GM12891 (cell line): ENCODE measurements at places on chromosomes 6 and 20.

DNA sequence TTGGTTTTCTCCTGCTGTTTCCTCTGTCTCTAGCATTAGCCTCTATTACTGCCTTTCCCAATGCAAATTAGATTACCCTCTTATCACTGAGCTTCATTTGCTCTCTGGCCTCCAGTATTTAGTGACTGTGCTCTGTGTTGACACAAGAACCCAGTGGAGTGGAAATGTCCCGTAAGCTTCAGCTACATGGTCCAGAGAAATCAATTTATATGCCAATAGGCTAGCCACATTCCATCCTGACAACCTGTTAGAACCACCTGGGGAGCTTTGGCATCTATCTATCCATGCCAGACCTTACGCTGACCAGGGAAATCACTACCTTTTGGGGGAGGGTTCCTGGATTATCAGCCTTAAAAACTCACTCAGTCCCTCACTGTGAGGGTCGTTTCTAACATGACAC lies 459.6 kb downstream of the UTRN start:
- DNase-seq = no peak

GRCh38 chr20:62025832-62026563 lies 39.7 kb downstream of the TAF4 start:
- DNase-seq = no peak

GRCh38 chr6:28968476-28968875 lies 36.6 kb downstream of the ZNF311 start:
- DNase-seq = no peak

DNA sequence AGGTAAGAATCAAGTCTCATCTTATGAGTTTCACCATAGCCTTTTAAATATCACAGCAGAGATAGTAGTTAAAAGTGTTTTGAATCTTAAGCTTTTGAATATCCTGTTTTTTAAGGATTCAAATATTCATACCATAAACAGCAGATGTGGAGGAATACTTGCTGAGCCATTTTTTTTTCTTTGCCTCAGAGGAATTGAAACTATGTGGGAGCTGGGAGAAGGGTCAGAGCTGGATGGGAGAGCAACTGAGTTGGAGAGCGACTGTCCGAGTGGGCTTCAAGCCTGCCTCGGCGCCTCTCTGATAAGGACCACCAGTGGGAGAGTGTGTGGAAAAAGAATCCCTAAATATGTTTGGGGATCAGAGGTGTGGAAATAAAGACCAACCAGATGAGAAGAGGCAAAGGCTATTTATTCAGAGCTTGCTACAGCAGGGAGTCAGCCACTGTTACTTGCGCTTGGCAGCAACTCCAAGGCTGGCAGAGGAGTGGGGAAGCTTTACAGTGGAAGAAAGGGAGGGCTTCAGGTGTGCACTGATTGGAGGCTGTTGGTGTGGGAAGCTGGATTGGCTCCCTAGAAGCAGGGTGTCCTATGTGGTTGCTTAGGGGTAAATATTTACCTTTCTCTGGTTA lies 34.3 kb upstream of the MCUR1 start:
- DNase-seq = no peak

DNA sequence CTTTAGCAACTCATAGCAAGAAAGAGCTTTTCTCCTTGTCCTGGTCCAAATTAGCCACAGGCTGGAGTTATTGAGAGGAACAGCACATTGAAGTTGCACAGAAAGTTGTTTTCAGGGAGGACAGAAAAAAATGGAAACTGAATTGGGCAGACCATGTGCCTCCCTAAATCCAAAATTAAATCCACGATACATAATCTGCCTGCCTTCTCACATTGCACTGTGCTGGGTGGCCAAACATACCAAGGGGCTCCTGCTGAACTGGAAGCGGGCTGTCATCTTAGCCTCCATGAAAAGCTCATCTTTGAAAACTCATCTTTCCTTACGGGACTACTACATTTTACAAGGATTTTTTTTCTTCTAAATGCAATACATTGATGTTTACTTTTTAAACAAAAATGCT lies 59.9 kb downstream of the TNFAIP3 start:
- no peak for DNase-seq

- DNase-seq = no peak
Observed at GRCh38 chr6:156689656-156690055, 87.5 kb upstream of the ARID1B start.

DNA sequence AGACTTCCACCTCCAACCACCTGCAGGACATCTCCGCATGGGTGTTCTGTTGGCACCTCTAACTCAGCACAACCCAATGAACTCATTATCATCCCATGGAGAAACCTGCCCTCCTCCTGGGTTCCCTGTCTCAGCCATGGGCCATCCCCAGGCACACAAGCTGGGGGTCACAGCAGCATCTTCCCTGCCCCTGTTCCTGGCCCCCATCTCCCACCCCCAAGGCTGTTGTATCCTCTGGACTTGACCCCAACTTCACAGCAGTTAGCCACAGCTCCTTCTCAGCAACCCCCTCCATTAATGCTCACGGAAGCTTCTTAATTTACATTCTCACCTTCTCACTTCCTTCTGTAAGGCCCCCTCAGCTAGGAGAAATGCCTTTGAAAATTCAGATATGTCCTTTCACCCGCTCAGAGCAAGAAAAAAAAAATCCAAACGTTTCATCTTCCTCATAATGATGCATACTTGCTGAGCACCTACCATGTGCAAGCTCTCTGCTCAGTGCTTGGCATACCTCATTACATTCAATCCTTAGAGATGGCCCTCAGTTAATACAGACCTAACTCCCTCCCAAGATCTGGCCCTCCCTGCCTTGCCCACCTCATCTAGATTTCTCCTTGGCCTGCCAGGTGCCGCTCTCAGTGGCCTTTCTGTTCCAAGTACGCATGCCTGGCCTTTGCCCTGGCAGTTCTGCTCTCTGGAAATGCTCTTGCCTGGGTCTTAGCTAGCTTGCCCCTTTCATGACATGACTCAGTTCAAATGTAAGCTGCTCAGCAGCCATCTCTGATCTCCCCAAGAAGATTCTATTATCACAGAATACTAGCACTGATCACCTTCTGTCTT lies 2.5 kb upstream of the NELFCD start:
- no peak for DNase-seq

- DNase-seq = no peak
Observed at GRCh38 chr20:16955971-16956370, 207.8 kb downstream of the OTOR start.

- no peak for DNase-seq
Observed at GRCh38 chr6:65091561-65091960, 615.5 kb downstream of the EYS start.

GRCh38 chr20:7087803-7088202 lies 320.3 kb downstream of the BMP2 start:
- DNase-seq = no peak

GRCh38 chr6:8195040-8195713 lies 92.8 kb upstream of the EEF1E1 start:
- no peak for DNase-seq

DNA sequence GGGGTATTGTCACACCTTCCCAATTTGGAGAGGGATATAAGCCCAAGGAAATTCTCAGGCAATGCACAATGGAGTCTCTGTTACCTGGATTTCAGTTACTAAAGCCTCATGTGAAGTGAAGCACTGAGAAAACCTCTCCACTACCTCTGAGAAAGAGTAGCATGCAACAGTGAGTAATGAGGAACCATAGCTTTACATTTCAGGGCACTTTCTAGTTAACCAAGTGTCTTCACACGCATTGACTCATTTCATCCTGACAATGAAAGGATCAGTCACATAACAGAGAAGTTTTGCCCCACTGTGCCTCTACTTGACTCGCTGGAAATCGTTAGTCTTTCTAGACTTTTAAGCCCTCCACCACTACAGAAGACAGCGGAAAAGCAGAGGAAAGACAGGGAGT lies 86.2 kb upstream of the ARID1B start:
- DNase-seq = no peak

GRCh38 chr20:953742-954141 lies 37.6 kb upstream of the ANGPT4 start:
- DNase-seq = no peak

DNA sequence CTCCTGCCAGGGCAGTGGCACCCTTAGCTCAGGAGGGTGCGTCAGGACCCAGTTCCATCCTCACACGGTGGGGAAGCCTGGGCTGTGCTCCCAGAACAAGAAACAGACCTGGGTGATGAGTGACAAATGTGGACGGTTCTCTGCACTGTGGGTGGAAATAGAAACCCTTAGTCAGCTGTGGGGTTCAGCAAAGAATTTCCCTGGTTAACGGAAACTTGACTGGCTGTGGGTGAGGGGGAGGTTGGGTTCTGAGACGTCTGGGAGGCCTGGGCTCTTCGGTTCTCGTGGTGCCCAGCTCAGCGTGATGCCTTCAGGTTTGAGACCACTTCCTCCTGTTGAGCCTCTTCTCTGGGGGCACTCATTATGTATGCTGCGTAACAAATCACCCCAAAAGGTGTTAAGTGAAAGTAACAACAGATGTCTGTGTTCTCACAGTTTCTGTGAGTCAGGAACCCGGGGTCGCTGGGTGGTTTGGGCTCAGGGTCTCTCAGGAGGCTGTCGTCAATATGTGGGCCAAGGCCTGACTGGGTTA lies 53.1 kb upstream of the FAM83D start:
- DNase-seq = peak; percentile 51

DNA sequence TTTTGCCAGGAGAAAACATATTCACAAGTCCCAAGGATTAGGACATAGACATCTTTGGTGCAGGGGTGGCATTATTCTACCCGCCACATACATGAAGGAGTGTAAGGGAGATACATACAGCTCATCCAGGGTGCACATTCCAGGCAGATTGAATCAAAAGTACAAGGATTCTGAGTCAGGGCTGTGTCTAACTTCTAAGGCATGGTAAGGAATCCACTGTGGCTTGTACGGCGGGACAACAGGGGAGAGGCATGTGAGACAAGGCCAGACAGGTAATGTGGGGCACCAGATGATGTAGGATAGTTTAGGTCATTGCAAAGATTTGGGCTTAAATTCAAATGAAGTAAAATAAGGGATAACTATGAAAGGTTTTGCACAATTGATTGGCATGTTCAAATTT lies 780.9 kb downstream of the C6orf118 start:
- DNase-seq = no peak

DNA sequence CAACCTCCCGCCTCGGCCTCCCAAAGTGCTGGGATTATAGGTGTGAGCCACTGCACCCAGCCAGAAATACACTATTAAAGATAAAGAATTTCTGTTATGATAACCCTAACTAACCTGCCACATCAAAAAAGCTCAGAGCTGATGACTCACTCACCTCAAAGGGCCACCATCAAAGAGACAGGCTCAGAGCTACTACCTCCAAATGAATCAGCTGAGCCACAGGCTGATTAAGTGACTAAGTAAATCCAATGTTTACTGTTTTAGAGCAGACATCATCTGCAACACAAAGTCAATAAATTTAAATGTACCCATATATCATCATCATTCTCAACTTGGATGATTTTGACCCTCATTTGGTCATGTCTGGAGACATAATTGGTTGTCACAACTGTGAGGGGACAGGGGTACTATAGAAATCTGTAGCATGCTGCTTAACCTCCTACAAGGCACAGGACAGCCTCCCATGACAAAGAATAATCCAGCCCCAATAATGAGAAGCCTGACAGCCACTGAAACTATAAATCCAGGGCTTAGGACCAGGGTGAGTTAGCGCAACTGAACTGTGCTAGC lies 106.5 kb downstream of the ATP9A start:
- DNase-seq = no peak

- DNase-seq = no peak
Observed at GRCh38 chr6:116192786-116193185, 61.1 kb downstream of the TSPYL4 start.

DNA sequence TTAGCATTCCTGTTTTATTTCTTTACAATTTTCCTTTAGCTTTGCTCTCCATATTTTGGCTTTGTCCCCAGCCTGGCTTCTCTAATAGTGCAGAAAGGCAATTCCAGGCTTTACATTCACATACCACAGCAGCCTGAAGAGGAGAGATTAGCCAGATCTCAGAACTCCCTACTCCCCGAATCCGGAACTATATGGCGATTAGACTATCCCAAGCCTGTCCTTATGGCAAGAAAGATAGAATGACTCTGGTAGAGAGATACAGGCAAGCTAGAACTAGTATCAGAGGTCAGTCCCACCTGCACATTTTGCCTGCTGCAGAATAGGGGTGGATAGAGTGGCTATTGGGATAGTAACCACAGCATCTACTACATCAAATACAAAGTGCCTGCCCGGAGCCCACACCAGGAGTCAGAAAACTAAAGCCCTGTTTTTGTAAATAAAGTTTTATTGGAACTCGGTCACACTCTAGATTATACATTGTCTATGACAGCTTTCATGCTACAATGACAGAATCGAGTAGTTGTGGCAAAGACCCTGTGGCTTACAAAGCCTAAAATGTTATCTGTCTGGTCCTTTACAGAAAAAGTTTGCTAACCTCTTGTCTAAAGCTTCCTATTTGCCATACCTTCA lies 17.1 kb upstream of the ADIG start:
- DNase-seq = no peak

DNA sequence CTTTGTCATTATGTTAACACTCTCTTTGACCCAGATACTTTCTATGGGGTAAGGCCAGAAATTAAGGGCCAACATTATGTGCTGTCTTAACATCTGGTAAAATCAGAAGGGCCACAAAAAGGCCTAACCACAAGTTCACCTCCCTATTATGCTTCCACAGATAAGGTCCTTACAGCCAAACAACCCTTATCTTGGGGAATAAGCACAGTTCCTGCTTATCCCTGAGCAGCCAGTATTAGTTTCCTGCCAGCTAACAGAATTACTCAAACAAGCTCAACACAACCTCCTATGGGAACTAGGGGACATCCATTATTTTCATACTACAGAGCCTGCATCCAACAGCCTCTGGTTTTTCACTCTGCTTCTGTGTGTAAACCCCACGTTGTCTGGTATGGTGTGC lies 724.8 kb downstream of the HACE1 start:
- no peak for DNase-seq

- no peak for DNase-seq
Observed at GRCh38 chr6:43096451-43097097, 20.5 kb downstream of the PTK7 start.

GRCh38 chr6:41625442-41625841 lies 12.8 kb upstream of the MDFI start:
- no peak for DNase-seq

DNA sequence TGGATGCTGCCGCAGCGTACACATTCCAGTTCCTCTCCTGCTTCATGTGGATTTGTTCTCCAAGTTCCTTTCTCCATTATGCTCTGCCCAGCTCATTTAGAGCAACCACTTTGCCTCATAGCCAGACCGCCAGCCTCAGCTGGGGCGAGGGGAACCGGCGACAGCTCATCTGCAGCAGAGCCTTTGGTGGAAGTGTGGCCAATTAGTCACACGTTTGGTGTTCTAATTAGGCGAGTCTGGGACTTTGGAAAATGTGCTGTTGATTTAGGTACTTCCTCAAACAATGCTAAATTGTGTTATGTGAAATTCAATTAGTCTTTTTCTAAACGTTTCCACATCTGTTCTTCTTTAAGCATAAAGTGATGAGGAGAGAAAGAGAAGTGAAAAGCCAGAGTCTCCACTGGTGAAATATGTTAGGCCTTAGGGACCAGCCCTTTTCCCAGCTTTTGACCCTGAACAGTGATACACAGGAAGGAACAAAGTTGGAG lies 217.9 kb downstream of the TBX18 start:
- DNase-seq = no peak
